ENCODE measurements at places on chromosomes 11 and 22. TPM values are rescaled to one million over a fixed set of nuclear protein-coding genes. Genes with fewer than 3 reads are reported as not detected.

DNA sequence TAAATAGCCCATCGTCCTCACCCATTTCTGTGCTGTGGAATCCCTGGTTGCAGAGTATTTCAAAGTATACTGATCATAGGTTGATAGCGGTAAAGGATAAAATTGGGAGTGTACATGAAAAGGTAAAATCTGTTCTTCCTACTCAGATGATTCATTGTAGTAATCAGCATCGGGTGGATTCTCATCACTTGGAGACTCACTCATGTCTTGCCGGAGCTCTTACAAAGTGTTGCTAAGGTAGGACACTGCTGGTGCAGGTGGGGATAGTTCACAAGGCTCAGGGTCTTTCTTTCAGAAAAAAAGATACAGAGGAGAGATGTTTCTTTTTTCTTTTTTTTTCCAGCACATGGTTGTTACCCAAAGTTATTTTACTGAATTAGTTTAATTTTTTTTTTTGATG, 84.8 kb downstream of the MTNR1B start:
- H3K36me3 ChIP-seq = no peaks in the 10 kb centered on the region
- H3K4me1 ChIP-seq = no peaks in the 10 kb centered on the region
- H3K4me3 ChIP-seq = no peak overlapping the region
- no peak for DNase-seq
- no peak overlapping the region for H3K27ac ChIP-seq
- H3K27me3 ChIP-seq = no peaks in the 10 kb centered on the region

DNA sequence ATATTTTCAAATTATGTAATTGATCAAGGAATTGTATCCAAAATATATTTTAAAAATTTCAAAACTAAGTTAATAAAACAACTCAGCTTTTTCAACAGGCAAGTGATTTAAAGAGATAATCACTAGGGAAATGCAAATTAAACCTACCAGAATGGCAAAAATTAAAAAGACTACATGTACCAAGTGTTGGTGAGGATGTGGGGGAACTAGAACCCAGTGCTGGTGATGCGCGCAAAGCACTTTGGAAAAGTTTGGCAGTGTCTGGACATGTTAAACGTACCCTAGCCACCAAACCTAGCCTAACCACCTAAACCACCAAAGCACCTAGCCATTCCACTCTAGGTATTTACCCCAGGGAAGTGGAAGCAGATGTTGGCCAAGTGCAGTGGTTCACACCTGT, 22.9 kb downstream of the PACSIN2 start:
- H3K27ac ChIP-seq = no peak overlapping the region
- no peak for DNase-seq
- H3K27me3 ChIP-seq = no peaks in the 10 kb centered on the region
- H3K4me3 ChIP-seq = no peak overlapping the region
- H3K4me1 ChIP-seq = peaks cover 24% of the 10 kb centered on the region

DNA sequence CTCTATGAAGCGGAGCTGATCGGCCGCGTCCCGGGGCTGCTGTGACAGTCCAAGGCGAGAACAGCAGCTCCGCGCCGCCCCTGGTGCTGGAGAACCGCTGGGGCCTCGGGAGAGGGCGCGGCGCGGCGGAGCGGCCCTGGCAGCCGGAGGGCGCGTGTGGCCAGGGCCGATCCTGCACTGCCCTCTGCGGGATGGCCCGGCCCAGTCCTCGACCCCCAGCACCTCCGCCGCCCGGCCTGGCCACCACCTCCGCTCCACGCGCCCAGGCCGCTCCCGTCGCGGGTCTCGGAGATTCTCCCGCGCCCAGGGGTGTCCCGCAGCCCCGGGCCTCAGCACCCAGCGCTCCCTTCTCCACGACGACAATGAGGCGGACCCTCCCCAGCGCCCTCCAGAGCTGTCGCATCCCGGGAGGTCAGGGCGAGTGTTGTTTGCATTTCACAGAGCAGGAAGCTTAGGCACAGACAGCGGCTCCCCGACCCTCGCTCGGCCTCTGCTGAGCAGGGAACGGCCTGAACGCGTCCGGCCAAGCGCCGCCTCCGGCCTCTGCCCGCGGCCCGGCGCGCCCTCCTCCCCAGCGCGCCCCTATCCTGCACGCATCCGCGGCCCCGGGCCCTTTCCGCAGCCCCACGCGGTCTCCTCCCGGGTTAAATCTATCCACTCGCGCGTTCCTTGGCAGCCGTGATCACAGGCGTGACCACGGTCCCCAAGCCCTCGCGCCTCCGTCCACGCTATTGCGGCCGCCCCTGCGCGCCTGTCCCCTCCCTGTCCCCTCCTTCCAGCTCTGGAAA, 109.7 kb downstream of the WNT7B start:
- no peaks in the 10 kb centered on the region for H3K36me3 ChIP-seq
- H3K4me3 ChIP-seq = no peak overlapping the region
- H3K4me1 ChIP-seq = no peaks in the 10 kb centered on the region
- DNase-seq = peak; percentile 36
- peaks cover 51% of the 10 kb centered on the region for H3K27me3 ChIP-seq
- H3K27ac ChIP-seq = no peak overlapping the region

DNA sequence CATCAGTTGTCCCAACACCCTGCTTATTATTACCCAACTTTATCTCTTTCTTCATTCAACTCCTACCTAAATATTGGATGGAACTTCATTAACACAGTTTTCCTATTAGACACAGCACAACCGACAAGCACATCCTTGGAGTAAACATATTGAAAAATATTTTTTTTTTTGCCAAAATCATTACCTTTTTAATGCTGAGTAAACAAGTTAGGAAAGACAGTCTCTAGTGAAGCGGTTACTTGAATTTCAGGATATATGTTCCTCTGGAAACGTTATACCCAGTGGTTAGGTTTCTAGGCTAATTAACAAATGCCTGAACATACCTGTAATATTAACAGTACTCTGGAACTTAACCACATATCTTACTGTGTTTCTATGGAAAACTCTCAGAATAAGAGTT, 11.4 kb downstream of the SESN3 start:
- no peaks in the 10 kb centered on the region for H3K27me3 ChIP-seq
- H3K36me3 ChIP-seq = peaks cover 9% of the 10 kb centered on the region
- DNase-seq = no peak
- H3K27ac ChIP-seq = no peak overlapping the region
- no peaks in the 10 kb centered on the region for H3K4me1 ChIP-seq

DNA sequence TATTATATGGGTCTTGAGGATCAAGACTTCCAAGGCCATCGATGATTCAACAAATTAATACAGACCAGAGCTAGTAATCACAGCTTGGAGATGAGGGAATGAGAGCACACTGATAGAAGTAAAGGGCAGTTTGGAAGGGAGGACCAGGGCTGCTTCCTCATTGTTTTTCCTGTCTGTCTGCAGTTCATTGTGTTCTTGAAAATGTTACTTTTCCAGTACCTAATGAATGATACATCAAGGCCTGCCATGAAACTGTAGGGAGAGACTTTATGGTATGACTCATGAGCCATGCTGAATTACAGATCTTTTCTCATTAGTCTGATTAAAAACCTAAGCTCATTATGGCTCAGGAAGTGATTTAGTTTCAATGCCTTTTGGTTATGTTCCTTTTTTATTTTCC, 855.6 kb downstream of the KCNA4 start:
- H3K36me3 ChIP-seq = no peaks in the 10 kb centered on the region
- H3K4me3 ChIP-seq = no peak overlapping the region
- no peak for DNase-seq
- H3K4me1 ChIP-seq = no peaks in the 10 kb centered on the region

GRCh38 chr11:126594921-126595367, 239.5 kb downstream of the ST3GAL4 start:
- H3K4me3 ChIP-seq = no peak overlapping the region
- H3K27me3 ChIP-seq = no peaks in the 10 kb centered on the region
- no peak overlapping the region for H3K27ac ChIP-seq
- no peaks in the 10 kb centered on the region for H3K36me3 ChIP-seq
- H3K4me1 ChIP-seq = no peaks in the 10 kb centered on the region
- DNase-seq = no peak

DNA sequence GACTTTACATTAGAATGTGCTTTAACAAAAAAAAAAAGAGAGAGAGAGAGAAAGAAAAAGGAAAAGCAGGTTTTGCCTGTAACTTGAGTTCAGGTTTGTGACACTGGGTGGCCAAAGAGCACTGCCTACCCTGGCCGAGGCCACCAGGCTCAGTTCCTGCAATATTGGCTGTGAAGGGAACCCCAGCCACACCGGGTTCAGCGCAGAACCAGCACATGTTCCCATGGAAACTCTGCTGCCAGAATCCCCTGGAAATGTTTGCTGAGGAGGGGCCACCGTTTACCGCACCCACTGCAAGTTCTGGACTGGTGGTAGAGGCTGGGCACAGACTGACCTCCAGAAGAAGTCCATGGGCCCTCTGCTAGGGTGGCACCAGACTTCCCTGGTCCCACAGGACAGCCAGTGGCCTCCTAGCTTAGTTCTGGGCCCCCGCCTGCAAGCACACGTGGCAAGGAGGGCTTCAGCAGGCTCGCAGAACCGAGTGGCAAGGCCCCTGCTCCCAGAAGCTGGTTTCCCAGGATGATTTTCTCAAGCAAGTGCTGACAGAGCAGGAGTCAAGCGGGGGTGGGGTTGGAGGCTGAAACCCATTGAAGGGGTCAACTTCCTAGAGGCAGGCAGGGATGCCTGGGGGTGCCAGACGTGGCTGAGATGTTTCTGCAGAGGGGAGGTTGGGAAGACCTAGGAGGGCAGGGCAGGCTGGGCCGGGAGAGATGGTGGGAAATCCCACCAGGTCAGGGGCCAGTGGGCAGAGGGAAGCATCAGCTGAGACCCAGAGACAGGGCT, 51.2 kb downstream of the NFAM1 start:
- no peak overlapping the region for H3K4me3 ChIP-seq
- no peaks in the 10 kb centered on the region for H3K36me3 ChIP-seq
- H3K27me3 ChIP-seq = no peaks in the 10 kb centered on the region
- no peak overlapping the region for H3K27ac ChIP-seq

DNA sequence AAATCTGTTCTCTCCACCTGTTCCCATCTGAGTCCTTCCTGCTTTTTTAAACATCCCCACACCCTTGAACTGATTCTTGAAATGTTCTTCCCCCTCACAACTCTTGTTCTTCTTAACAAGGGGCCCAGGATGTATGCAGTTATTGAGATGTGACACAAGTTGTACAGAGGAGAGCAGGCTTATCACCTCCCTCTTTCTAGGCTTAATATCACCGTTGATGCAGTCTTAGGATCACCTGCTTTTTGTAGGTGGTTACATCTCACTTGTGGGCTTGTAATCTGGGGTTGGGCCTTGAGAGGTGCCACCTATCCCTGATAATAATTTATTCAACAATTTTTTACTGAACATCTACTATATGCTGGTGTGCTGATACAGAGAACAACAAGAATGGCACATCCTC, 6.2 kb downstream of the CRYBB3 start:
- no peaks in the 10 kb centered on the region for H3K27me3 ChIP-seq
- no peaks in the 10 kb centered on the region for H3K4me1 ChIP-seq
- no peak overlapping the region for H3K4me3 ChIP-seq
- H3K27ac ChIP-seq = no peak overlapping the region
- DNase-seq = no peak
- H3K36me3 ChIP-seq = no peaks in the 10 kb centered on the region

DNA sequence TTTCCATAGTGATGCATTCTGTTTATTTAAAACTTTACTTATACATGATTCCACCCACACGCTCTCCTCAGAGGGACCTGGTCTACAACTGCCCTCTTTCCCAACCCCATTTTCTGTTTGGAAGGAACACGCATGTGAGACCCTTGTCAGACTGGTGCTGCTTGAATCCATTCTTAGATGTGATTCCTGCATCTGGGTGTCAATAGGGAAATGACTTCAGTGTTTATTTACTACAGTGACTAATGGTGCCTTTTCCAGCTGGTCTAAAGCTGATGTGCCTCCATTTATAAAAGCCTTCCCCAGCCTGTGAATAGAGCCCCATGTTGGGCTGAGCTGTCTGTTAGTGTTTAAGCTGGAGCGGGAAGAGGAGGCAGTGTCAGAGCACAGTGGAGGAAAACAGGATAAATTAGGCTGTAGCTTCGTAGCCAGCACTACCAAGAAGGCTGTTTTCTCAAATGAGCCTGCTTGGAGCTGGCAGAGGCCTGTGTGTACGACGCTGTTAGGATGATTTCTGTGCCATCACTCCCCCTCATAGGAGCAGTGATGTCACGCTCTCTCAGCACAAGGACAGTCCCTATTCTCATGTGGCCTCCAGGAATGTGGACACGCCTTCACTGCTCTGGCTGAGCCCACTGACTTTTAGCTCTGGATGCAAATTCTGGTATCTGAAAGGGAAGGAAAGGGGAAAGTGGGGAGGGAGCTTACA, 18.9 kb upstream of the C11orf96 start:
- no peaks in the 10 kb centered on the region for H3K27me3 ChIP-seq
- H3K27ac ChIP-seq = no peak overlapping the region
- peak; percentile 45 for DNase-seq
- H3K4me1 ChIP-seq = no peaks in the 10 kb centered on the region
- no peak overlapping the region for H3K4me3 ChIP-seq
- peaks cover 6% of the 10 kb centered on the region for H3K36me3 ChIP-seq

DNA sequence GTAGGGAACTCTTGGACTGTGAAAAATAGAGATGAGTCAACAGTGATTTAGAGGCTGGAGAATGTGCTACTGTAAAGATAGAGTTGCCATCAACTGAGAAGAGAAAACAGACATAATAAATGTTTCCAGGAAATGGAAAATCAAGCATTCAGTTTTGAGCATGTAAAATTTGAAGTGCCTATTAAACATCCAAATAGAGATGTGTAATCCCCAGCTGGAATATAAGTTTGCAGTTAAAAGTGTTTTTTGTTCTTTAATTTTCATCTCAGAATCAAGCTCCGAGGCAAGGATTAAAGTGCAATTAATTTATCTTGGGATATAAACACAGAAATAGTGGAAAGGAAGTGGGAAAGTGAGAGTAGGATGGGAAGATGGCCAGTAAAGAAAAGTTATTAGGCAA, 666.0 kb upstream of the RAG2 start:
- H3K4me3 ChIP-seq = no peak overlapping the region
- H3K27ac ChIP-seq = no peak overlapping the region

Gene OR1S1
- polyA plus RNA-seq = not detected

Gene GPR83
- polyA plus RNA-seq = not detected

Gene OR8D4
- not detected for polyA plus RNA-seq

Gene TMA7B
- not detected for polyA plus RNA-seq

Gene C11orf65
- polyA plus RNA-seq = not detected

Gene MUC2
- polyA plus RNA-seq = 239 TPM

Gene BIRC2
- polyA plus RNA-seq = 68.5 TPM

Gene PLAAT5
- polyA plus RNA-seq = 1.00 TPM

Gene RHOD
- polyA plus RNA-seq = 35.9 TPM

Gene PSMC3
- 103 TPM for polyA plus RNA-seq

Gene IL10RA
- polyA plus RNA-seq = 9.3 TPM

Gene ARHGAP42
- polyA plus RNA-seq = 14.3 TPM
